ENCODE measurements at places on chromosomes 5 and 9. TPM values are rescaled to one million over a fixed set of nuclear protein-coding genes. Genes with fewer than 3 reads are reported as not detected.

Gene PTGES
- 92.3 TPM for total RNA-seq

Gene SPINK4
- not detected for total RNA-seq

Gene LAMC3
- total RNA-seq = 1.5 TPM

Gene AQP3
- 17.4 TPM for total RNA-seq

Gene BTNL9
- 0.88 TPM for total RNA-seq

Gene SLCO6A1
- total RNA-seq = not detected

Gene PIP5KL1
- 1.5 TPM for total RNA-seq

Gene PDE6A
- 0.08 TPM for total RNA-seq

Gene OR13C8
- not detected for total RNA-seq

Gene CDX1
- total RNA-seq = not detected

Gene PCDHB15
- total RNA-seq = 0.05 TPM

Gene UBE2QL1
- total RNA-seq = 0.13 TPM

Gene SLC24A2
- total RNA-seq = not detected

Gene TNFAIP8
- total RNA-seq = 30.3 TPM

Gene FKBP15
- total RNA-seq = 16.9 TPM

Gene SLC2A6
- 21.2 TPM for total RNA-seq

Gene SEC61B
- 289 TPM for total RNA-seq

Gene MTREX
- 34.1 TPM for total RNA-seq

Gene XRCC4
- 15.4 TPM for total RNA-seq

Gene FAM78A
- 1.1 TPM for total RNA-seq

Gene RNF208
- total RNA-seq = 1.8 TPM

Gene PCDHGB3
- 0.35 TPM for total RNA-seq

Gene SEMA6A
- total RNA-seq = 0.21 TPM

Gene CNTNAP3B
- total RNA-seq = 16.6 TPM

Gene ACOT12
- total RNA-seq = not detected

Gene F12
- 21.8 TPM for total RNA-seq

Gene MEF2C
- not detected for total RNA-seq

Gene CCDC69
- 1.5 TPM for total RNA-seq

Gene CRHBP
- total RNA-seq = 0.24 TPM

Gene SMIM33
- not detected for total RNA-seq

Gene NSMF
- total RNA-seq = 39.2 TPM

Gene COL15A1
- total RNA-seq = 0.36 TPM

Measured in A549 treated with CpdA at 1 μM for 4 hours (cell line).